Naive thymus-derived CD8-positive, alpha-beta T cell (primary cell): ENCODE measurements at places on chromosomes 12 and 14.

DNA sequence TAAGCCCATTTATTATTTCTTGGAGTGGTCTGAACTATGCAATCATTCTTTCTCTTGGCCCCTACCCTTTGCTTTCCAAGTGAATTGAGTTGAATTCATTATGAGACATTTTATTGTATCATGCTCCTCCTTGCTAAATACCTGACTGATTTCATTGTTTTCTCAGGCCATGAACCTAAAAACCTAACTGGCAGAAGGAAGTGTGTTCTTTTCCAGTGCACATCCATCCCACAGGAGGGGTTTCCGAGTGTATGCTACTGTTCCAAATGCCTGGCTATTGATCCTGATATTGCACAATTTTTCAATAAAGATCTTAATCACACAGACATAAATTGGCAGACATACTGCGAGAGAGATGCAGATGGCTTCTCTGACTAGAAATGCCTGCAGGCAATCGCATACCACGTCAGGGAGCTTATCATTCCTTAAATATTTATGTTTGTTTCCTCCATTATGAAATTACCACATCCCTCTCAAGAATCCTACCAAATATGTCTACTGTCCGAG is 162.2 kb upstream of the EGLN3 start:
- no peak for DNase-seq

DNA sequence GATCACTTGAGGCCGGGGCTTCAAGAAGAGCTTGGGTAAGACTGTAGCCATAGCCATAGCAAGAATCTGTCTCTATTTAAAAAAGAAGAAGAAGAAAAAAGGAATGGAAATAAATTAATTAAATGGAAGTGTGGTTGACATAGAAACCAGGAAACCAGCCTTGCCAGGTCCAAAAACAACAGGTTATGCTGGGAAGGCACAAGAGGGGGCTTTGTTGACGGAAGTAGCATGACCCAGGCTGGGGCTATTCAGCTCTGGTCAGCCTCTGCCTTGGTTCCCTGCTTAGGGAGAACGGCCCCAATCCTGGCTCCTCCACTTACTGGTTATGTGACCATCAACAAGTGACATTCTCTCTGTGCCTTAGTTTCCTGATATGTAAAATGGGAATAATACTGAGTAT is 14.4 kb upstream of the GPR68 start:
- no peak for DNase-seq

DNA sequence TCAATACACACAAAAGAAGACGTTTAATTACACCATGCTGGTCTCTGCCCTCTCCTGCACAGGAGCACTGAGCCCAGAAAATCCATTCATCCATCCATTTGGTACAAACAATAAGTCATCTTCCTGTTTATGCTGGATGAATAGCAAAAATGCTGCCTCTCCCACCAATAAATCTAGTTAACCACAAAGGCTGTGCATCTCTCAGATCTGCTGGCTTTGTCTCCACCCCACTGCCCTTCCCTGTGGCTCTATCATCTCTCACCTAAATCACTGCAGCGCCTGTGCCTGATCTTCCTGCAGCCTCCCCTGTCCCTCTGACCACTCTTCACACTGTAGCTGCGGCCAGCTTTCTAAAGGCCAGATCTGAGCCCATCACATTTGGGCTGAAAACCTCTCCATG is 72.9 kb upstream of the DDX11 start:
- DNase-seq, result no peak

DNA sequence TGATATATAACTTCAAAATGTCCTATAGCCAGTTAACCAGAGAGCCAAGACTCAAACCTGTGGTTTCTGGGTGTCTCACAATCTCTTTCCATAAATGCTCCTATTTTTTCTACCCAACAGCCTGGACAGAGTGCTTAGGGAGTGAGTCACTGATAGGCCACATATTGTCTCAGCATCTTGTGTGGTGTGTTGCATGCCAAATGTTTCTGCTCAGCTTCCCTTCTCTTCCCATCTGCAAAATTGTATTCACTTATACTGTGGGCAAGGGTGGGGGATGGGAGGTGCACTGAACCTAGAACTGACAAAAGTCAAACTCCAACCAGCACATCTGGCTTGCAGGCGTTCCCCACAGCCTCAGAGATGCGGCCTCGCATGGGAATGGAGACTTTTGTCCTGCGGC is 123.3 kb downstream of the KCNA5 start:
- no peak for DNase-seq

DNA sequence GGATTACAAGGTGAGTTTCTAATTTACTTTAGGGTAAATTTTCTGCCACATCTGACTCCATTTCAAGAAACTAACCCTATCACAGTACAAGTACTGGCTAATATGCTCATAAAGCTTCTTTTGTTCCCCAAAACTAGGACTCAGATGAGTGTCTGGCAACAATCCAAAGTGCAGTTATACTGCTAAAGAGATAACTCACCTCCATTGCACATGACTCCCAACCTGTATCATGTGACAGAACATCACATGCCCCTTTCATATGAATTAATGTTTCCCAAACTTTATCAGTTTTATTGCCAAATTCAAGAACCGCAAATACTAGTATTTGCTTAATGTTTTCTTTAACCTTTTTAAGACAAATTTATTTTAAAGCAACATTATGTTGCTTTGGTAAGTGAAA is 3.9 kb upstream of the PPP1R12A start:
- no peak for DNase-seq

- DNase-seq, result no peak
Measured at GRCh38 chr12:112303004-112303403, 79.2 kb downstream of the HECTD4 start.

DNA sequence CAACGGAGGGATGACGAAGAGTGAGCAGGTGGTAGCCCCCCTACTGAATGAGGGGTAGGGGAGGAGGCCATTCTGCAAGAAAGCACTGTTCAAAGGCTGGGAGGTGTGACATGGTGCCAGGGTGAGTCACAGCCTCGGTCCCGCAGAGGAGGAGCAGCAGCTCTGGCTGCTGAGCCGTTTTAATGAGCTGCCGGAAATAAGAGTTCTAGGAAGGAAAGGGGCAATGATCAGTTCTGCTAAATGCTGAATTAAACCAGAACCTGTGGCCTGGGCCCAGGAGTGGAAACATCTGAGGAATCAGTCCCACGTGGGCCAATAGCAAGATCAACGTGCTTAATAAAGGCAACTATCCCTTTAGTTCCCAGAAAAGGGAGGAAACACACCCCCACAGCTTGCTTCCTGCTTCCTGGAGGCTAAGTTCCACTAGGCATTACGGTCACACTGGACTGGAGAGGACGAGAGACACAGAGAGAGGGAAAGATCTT is 3.6 kb downstream of the ABCD4 start:
- DNase-seq, result no peak

DNA sequence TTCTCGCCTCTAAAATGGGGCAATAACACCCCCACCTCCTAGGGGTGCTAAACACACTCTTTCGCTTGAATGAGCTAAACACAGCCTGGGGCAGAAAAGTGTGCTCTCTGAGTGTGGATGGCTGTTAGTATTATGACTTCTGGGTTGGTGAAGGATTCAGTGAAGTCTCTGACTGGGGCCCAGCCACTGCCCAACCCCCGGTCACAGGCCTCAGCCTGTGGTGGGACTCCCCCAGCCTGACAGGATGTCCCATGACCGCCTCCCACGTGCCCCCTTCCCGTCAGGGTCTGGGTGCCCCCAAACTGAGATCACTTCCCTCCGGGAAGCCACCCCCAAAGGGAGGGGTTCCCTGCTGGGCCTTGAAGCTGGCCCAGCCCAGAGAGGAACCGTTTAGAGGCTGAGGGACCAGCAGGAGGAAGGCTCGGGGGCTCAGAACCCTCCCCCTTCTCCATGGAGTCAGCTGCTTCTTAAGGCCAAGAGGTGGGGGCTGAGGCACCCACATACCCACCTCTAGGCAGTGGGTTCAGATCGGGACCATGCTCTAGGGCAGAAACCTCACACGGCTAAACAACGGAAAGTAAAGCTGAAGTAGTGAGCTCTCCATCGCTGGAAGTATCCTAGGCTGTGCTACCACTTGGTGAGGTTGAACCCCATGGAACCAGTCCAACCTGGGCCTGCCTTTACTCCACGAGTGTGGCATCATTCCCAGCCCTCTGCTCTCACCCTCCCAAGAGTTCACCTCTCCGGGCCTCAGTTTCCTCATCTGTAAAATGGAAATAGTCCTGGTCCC is 13.8 kb downstream of the DTX1 start:
- DNase-seq, result peak; percentile 33

GRCh38 chr14:29222671-29223268 is 456.2 kb downstream of the FOXG1 start:
- DNase-seq, result no peak

DNA sequence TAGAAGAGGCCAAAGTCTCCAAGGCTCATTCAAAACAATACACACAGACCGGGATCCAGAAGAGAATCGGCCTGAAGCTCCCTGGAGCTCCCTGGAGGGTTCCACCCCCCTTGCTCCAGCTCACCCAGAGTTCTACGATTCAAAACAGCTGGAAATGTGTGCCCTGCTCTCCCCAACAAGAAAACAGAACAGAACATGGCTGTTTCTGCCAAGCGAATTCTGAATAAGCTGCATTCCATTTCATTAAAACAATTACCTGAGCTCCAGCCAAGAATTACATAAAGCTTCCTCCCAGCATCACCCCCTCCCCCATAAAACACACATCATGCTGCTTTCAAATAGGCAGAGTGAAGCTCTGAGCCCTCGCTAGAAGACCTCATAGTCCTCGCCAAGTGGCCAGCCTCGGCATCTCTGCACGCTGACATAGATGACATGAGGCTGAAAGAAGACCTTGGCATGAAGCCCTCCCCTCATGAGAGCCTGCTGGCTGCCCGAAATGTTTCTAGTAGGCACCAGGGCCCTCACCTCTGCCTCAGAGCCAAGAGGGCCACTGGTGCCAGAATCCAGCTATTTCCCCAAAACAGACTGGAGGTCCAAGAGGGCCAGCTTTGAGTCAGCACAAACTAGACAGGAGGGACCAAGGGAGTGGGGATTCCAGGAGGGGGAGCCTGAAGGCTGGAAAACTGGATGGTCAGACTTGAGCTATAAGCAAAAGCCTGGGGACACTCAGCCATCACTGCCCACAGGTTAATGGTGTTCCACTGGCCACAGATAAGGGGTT is 8.3 kb downstream of the PXN start:
- no peak for DNase-seq

GRCh38 chr14:99426265-99426664 is 54.4 kb downstream of the SETD3 start:
- no peak for DNase-seq

DNA sequence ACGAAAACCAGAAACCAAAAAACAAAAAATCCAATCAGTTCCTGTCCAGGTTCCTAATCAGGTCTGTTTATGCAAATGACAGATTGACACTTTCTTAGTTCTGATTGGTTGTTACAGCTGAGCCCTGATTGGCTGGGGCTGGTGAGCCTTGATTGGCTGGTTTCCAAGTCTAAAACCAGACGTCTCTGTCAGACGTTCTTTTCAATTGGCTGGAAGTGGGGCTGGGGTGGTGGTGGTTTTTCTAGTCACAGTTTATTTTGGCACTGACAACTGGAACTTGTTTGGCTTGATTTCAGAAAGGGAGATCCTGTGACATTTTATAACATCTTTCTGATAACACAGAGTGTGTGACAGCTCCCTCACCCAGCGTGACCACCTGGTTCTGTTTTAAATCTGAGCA is 36.1 kb upstream of the PRICKLE1 start:
- no peak for DNase-seq

DNA sequence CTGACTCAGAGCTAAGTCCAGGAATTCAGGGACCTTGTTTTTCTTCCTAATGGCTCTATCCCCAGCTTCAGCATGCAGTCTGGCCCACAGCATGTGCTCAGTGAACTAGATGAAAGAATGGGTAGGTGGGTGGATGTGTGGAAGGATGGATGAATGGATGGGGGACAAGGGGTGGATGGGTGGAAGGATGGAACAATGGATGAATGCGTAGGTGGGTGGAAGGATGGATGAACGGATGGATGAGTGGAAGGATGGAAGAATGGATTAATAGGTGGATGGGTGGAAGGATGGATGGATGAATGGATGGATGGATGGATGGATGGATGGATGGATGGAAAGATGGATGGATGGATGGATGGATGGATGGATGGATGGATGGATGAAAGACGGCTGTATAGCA is 79.7 kb upstream of the SFSWAP start:
- no peak for DNase-seq

- no peak for DNase-seq
Measured at GRCh38 chr14:38524636-38525509, 269.0 kb upstream of the CLEC14A start.

DNA sequence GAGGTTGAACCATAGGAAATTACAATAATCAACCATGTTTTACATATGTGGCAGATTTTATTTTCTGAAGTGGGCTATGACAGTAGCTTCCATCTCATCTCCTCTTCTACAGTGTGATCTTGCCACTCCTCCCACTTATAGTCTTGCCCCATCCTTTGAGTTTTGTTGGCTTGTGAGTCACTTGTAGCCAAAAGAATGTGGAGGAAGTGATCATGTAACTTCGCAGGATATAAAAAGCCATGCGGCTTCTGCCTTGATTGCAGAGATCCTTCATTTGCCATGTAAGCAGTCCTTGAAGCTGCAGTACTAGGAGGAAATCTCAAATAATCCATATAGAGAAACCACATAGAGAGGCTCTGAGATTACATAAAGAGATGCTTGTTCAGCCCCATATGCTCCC is 13.7 kb upstream of the ZNF84 start:
- no peak for DNase-seq

DNA sequence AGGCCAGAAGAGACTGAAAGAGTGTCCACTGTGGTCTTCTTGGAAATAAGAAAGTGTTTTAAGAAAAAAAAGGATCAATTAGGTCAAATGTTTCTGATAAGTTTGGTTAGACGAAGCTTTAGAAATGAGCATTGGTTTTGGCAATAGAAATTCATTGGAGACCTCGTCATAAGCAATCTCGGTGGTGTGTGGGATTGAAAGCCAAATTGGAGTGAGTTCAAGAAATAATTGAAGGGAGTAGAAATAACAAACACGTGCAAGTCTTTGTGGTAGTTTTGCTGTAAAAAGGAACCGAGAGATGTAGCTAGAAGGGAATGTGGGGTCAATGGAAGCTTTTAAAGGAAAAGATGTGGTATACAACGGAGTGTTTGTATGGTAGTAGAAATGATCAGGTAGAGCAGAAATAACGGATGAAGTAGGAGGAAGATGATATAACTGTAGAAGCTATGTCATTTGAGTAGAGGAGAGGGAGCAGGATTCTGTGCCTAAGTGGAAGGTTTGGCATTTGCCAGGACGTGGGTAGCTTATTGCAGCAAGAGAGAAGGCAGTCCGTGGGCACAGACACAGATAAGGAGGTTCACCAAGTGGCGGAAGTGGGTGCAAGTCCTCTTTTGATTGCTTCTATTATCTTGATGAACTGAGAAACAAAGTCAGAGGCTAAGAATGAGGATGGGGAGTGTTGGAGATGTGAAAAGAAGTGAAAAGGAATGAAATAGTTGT is 146.2 kb downstream of the DACT1 start:
- DNase-seq, result no peak

DNA sequence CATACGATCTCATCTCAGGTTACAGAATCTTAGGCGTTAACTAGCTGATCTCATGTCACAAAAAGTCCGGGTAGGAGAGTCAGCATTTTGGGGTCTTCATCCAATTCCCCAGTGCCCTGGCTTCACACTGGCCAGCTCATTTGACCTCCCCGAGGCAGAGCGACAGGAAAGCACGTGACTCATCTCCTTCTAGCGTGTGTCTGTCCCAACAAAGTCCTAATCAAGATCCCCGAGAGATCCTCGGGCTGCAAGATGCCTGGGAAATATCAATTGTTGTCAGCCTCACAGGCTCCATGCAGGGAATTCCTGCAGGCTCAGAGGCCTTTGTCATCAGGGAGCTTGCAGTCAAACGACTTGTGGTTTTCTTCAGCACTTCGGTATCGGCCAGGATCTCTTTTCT is 57.5 kb downstream of the ZNF664 start:
- no peak for DNase-seq
